PC-3 (cell line): ENCODE measurements at places on chromosomes 3 and 15. TPM values are rescaled to one million over a fixed set of nuclear protein-coding genes. Genes with fewer than 3 reads are reported as not detected.

The SERPINI2 gene
- total RNA-seq, result not detected in 2 replicates

- H3K36me3 ChIP-seq, result no peaks in the 10 kb centered on the region
- peaks cover 59% of the 10 kb centered on the region for H3K27me3 ChIP-seq
- H3K4me3 ChIP-seq, result no peak overlapping the region
- no peak for DNase-seq
- H3K4me1 ChIP-seq, result no peaks in the 10 kb centered on the region
- H3K27ac ChIP-seq, result no peak overlapping the region
These were observed 5.4 kb downstream of the SOX14 start for GRCh38 chr3:137769322-137770065.

The ISG20 gene
- 48.6 and 64.0 TPM in 2 replicates for total RNA-seq

The CSTA gene
- not detected in 2 replicates for total RNA-seq

GRCh38 chr3:181457190-181457589 lies 254.5 kb upstream of the SOX2 start:
- no peak overlapping the region for H3K4me3 ChIP-seq
- H3K4me1 ChIP-seq, result no peaks in the 10 kb centered on the region
- DNase-seq, result no peak
- peaks cover 37% of the 10 kb centered on the region for H3K27me3 ChIP-seq

- H3K4me1 ChIP-seq, result peaks cover 3% of the 10 kb centered on the region; the same call in 1 of the 2 replicates
- no peaks in the 10 kb centered on the region for H3K27me3 ChIP-seq
- DNase-seq, result no peak
- H3K27ac ChIP-seq, result no peak overlapping the region
These were observed 117.9 kb downstream of the TCF12 start for GRCh38 chr15:57036352-57036751.
